ENCODE measurements at places on chromosomes 3 and 15. TPM values are rescaled to one million over a fixed set of nuclear protein-coding genes. Genes with fewer than 3 reads are reported as not detected.

Gene MCTP2
- 64.8 TPM for total RNA-seq

- no peak for DNase-seq
Measured at GRCh38 chr3:190125436-190126068, 4.9 kb upstream of the P3H2 start.

DNA sequence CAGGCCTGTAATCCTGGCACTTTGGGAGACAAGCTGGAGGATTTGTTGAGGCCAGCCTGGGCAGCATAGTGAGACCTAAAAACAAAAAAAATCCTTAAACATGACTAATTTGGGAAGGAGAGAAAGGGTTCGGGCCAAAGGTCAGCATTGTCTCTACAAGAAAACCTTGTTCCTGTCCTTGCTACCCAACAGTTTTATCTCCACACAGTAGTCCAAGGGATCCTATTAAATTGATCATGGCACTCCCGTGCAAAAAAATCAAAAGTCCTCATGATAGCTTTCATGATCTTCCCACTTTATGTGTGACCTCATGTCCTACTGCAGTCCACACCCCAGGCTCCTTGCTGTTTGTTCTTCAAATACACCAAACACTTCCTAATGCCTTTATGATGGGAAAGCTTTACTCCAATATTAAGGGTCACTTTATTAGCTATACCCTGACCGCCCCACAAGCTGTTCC, 4.2 kb downstream of the RPL15 start:
- no peak for DNase-seq

Gene RYR3
- total RNA-seq = 0.27 TPM

DNA sequence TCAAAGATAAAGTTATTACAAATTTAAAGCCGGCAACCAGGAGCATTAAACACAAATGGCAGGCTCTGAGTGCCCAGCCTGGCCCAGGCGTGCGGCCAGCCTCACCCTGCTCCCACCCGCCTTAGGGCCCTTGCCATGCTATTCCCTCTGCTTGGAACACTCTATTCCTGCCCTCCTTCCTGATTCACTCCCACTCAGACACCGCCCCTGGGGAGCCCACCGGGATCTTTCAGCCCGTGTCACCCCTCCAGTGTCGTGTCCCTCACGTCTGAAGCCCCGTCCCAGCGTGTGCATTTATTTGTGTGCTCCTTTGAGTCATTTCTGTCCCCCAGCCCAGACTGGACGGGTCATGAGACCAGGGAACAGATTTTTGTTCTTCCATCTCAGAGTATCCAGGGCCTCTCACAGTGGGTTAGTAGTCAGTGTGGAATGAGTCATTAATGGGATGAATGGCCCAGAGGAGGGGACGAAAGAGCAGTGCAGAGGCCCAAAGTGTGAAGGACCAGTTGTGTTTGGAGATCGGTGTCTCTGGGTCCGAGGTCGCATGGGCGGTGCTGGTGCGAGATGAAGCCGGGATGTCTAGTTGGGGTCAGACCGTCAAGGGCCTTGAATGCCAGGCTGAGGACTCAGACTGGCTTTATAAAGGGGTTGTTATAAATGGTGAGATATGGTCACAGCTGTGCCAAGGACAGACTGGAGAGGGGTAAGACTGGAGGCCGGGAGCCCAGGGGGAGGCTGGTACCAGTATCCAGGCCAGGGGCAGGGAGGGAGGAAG, 58.9 kb upstream of the SLC6A6 start:
- no peak for DNase-seq

DNA sequence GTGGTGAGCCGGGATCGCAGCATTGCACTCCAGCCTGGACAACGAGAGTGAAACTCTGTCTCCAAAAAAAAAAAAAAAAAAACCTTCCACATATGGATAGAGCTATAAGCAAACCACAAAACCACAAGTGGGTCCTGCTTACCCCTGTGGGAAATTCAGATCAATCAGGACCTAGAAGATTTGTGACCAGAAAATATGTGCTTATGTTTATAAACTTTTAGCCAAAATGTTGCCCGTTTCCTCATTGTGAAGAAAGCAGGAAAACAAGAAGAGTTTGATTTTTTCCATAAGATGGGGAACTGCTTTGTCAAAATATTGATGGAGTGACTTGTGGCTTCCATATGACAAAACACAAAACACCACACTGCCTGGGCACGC, 3.4 kb upstream of the SLC25A38 start:
- DNase-seq = no peak

GRCh38 chr3:55402886-55403609, 84.1 kb downstream of the WNT5A start:
- no peak for DNase-seq

DNA sequence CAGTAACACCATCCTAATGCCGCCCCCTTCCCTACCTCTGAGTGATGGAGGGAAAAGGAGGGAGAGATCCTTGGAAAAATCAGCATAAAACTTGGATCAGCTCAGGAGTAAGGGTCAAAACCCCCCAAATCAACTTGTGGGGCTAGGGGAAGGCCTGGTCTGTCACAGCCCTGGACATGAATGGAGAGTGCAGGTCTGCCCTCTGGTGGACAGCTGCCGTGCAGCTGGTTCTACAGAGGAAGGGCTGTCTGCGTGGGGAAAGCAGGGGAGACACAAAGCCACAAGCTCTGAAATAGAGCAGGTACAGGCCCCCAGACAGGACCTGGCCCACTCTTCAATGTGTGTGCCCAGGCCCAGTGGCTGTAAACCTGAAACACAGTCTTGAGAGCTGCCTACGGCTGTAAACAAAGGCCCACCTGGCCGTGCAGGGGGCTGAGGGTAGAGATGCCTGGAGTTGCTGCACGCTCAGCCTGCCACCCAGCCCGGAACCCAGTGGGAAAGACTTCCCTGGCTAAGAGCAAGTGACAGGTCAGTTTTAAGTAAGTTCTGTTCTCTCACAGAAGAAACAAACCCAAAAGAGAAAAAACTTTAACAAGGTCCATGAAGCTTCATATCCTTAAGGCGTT, 16.4 kb downstream of the CLK3 start:
- no peak for DNase-seq

DNA sequence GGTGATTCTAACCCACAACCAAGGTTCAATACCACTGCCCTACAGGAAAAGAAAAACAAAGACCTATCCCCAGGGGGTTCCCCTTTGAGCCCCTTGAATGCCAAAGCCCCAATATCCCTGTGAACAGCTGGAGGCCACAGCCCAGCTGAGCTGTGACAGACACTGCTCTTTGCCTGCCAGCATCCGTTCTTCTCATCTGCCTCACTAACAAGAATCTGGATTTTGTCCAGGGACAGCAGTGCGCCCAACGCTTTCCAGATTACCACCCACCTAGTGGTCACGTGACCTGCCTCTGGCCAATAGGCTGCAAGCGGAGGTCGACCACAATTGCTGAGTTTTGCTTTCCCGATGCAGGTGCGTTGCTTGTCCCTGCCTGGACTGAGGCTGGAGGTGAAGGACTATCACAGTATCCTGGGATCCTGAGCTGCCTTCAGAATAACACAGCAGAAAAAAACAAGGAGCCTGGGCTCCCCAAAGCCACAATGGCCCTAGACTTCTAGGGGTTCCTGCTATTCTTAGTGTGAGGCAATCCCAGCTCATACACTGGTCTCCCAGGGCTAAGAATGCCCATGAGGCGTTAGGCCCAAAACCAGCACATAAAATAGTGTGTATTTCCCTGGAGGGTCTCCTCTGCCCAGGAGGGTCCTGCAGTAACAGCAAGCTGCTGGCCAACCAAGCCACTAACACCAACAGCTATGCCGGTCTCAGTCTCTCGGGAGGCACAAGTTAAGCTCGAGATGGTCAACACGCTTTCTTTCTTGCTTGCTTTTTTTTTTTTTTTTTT, 13.8 kb downstream of the BDH1 start:
- no peak for DNase-seq

- DNase-seq = no peak
Measured at GRCh38 chr3:9251055-9251786, 1.8 kb upstream of the SRGAP3 start.

Gene CHL1
- total RNA-seq = 7.9 TPM

- no peak for DNase-seq
Measured at GRCh38 chr3:196162679-196163078, 48.5 kb downstream of the ZDHHC19 start.

GRCh38 chr3:42023380-42023779, 61.5 kb upstream of the ULK4 start:
- DNase-seq = no peak

- DNase-seq = no peak
Measured at GRCh38 chr3:17631609-17632008, 110.8 kb downstream of the TBC1D5 start.

DNA sequence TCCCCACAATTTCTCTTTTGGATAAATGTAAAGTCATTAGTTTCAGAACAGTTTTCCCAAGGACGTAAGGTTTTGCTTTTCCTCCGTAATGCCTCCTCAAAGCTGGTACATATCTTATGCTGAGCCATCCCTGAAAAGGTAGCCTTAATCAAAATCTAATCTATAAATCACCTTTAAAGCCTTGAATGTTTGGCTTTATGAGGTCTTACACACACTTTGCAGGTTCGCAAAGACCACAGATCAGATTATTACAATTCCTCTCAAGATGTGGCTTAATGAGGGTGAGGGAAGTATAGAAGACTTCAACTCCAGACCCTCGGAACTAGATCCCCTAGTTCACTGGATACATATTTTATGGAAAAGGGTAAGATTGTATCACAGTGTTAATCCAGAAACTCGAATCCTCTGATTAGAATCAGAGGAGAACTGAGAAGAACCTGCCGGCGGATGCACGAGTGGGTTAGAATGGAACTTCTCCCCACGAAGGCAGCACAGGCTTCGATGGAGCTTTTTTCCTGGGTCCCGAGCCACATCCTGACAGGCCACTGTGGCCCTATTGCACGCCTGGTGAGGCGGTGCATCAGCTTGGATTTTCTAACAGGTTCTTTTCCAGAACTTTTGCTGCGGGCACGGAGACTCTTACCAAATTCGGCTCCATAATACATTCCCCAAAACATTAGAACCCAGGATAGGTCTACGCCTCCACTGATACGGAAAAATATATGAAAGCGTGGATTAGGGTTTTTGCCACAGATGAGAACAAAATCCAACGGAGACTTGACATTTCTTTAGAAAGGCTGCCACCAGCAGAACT, 1.2 kb downstream of the CTXND1 start:
- DNase-seq = no peak

Gene AGBL1
- 0.34 TPM for total RNA-seq

DNA sequence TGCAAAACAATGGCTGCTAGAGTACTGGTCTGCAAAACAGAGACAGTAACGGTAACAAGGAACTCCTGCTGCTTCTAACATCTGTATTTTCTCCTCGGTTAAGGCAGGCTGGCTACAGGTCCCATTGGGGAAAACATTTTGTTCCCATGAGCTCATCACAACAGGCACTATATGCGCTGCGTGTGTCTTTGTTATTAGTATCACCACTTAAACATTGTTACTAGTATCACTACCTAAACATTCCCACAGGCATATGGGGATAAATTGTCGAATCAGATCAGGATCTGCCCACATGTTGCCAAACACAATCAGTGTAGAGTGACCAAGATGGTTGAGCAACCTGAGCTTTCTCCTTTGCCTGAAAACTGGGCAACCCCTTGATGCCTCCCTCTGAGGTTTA, 77.2 kb downstream of the TOP2B start:
- no peak for DNase-seq

- peak; percentile 77 for DNase-seq
Measured at GRCh38 chr15:77907824-77908751, 169.4 kb downstream of the TBC1D2B start.

Gene DLEC1
- total RNA-seq = 1.5 TPM

DNA sequence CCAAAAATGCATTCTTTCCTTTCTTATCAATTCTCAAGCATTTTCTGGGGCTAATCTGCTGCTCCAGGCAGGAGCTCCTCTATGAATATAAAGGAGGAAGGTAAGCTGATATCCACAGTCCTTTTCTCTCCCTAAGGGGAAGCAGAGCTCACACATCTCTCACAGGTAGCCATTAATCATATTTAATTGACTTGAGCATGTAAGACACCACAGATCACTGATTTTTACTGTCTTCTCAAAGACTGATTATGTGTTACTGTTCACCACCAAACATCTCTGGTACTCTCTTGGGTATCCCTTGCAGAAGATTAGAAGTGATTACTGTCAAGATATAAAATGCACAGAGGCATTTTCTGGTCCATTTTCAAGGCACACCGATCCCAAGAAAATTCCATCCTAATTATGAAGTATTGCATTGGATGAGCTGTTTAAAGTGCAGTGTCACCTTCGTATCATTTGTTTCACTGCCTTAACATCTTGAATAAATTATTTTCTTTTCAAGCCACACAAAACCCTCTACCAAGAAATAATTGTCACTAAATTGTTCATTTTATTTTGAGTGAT, 100.7 kb downstream of the ARPP21 start:
- DNase-seq = no peak

Gene PP2D1
- total RNA-seq = not detected

- no peak for DNase-seq
Measured at GRCh38 chr3:10783360-10784351, 32.4 kb upstream of the SLC6A11 start.

- DNase-seq = no peak
Measured at GRCh38 chr15:80803580-80804525, 24.7 kb downstream of the CEMIP start.

Gene MRPL3
- 65.4 TPM for total RNA-seq

DNA sequence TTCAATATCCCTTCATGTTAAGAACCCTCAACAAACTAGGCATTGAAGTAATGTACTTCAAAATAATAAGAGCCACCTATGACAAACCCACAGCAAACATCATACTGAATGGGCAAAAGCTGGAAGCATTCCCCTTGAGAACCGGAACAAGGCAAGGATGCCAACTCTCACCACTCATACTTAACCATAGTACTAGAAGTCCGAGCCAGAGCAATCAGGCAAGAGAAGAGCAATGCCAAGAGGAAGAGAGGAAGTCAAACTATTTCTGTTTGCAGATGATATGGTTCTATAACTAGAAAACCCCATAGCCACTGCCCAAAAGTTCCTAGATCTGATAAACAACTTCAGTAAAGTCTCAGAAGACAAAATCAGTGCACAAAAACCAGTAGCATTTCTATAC, 161.9 kb downstream of the UBE2E2 start:
- DNase-seq = no peak

Gene CD276
- 38.6 TPM for total RNA-seq

Gene MSL2
- 24.5 TPM for total RNA-seq

- no peak for DNase-seq
Measured at GRCh38 chr3:9153904-9154619, 95.4 kb downstream of the SRGAP3 start.
